ENCODE measurements at places on chromosomes 1 and 21.

DNA sequence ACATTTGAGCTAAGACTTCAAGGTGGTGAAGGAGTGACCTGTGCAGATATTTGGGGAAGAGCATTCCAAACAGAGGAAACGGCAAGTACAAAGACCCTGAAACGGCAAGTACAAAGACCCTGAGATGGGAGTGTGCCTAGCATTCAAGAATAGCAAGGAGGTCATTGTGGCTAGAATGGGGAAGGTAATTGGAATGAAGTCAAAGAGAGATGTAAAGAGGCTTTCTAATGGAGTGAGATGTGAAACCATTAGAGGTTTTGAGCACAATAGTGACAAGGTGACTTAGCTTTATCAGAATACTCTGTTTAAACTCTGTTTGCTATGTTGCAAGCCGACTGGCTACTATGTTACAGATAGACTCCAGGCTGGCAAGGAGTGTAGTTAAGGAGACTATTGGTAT lies 4.4 kb downstream of the CDC7 start:
- no peak for DNase-seq

DNA sequence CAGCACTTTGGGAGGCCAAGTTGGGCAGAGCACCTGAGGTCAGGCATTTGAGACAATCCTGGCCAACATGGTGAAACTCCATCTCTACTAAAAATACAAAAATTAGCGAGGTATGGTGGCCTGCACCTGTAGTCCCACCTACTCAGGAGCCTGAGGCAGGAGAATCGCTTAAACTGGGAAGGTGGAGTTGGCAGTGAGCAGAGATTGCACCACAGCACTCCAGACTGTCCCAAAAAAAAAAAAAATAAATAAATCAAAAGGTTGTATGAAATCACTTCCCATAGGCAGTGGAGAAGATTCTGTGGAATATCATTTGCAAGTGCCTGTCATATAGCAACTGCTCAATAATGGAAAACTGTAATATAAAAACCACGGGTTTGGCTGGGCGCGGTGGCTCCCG lies 65.1 kb upstream of the SERBP1 start:
- DNase-seq, result no peak

DNA sequence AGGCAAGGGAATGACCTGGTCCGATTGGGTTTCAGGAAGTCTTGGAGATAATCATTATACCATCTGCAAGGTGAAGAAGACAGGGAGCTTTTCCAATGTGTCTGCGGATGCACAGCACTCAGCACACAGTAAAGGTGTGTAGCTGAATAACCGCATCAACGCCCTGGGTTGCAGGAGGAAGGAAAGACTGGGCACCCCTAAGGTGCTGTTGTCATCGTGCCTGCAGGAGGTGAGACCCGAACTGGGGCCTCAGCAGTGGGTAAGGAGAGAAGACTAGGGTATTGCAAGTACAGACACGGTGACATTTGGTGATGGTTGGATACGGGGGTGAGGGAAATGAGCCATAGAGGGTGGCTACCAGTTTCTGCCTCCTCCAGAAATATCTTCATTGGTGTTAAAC lies 1.1 kb upstream of the TRIM62 start:
- no peak for DNase-seq

DNA sequence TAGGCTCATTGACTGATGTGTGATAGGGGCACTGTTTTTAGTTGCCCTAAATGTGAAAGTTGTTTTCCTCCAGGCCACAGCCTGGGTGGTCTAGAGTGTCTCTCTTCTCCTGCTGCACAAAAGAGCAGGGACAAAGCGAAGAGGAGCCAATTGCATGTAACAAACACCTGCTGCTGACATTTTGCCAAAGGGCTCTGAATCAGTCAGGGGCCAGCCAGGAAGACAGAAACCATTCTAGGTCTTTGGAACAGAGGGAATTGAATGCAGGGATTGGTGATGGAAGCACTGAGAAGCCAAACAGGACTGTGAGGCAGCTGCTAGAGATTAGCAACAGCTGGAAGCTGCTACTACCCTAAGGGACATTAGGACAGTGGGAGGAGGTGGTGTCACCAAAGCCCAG lies 185.3 kb upstream of the POU3F1 start:
- no peak for DNase-seq

DNA sequence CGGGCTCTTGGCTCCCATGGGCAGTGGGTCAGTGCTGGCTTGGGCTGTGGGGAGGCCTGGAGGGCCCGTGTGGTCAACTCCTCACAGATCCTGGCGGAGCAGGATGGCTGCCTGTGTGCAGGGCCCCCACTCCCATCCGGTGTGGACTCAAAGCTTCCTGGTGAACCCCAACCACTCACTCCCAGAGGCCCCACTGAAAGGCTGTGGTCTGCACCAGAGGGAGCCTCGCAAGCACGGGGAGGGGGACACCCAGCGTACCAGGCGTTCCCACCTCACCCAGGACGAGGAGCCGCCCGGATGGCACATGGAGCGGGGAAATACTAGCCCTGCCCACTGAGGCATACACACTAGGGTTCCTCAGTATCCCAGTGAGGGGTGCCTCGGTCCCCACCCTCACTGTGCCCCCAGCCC lies 75.4 kb upstream of the ACTRT2 start:
- DNase-seq, result no peak

- no peak for DNase-seq
Measured at GRCh38 chr21:26918323-26919079, 48.4 kb downstream of the ADAMTS5 start.

DNA sequence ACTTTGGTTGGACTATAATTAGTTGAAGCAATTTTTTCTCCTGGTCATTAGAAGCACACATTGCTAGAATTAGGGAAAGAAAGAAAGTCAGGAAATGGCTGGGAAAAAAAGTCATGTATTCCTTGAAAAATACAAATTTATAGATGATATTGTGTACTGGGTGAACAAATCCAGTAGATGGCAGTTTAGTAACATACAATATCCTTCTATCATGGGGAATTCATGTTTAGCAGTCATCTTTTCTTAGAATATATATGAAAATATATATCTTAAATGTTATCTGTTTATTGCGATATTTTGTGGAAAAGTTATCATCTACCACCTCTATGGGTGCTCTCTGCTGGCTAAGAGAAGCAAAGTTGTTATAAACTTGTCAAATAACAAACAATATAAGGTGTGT lies 13.1 kb upstream of the ZRANB2 start:
- DNase-seq, result peak; percentile 21

- no peak for DNase-seq
Measured at GRCh38 chr1:178241057-178241456, 147.2 kb downstream of the RASAL2 start.

- DNase-seq, result no peak
Measured at GRCh38 chr21:38956007-38956406, 150.3 kb downstream of the ETS2 start.

- no peak for DNase-seq
Measured at GRCh38 chr1:92352856-92353255, 54.0 kb downstream of the RPAP2 start.

GRCh38 chr1:58041621-58042020 lies 504.9 kb downstream of the OMA1 start:
- DNase-seq, result no peak

DNA sequence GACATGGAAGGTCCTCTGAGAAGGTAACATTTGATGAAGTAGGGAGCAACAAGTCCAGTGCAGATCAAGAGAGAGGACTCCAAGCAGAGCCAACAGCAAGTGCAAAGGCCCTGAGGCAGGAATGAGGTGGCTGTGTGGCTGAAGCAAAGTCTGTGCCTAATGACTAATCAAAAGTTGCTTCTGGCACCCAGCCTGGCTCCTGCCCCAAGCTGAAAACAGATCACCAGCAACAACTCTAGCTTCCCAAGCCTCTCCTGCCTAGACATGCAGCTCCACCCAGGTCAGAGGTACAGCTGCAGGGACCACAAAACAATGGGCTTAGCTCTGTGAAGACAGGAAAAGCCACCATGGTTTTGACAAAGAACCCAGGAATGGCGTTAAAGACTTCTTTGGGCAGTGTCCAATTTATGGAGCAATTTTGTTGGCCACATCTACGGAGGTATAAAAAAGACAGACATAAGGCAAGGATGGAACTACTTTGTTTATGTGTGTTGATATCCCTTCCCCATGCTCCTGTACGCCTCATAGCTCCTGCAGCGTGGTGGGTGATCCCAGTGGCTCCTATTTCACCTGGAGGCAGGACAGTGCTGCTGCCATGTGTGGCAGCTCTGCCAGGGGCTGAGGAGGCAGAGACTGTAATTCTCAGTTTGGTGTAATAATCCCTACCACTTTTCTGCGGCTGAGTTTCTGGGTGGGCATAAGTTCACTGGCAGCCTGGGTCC lies 26.4 kb upstream of the IGSF3 start:
- DNase-seq, result no peak

DNA sequence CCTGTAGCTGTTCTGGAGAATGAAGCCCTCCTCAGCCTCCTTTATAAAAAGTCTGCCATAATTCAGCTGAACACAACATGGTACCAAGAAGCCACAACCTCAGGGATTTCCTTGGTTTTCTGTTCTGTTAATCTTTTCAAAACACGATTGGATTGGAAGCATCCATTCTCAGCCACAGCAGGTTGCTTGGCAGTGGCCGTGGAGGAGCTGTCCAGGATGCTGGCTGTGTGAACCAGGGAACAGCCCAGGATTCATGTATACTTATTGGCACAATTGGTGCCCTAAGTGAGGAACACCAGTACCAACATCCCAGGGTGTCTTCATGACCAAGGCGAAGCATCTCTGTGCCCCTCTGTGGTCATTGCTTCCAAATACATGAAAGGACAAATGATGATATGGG lies 393.5 kb downstream of the CAMTA1 start:
- no peak for DNase-seq

DNA sequence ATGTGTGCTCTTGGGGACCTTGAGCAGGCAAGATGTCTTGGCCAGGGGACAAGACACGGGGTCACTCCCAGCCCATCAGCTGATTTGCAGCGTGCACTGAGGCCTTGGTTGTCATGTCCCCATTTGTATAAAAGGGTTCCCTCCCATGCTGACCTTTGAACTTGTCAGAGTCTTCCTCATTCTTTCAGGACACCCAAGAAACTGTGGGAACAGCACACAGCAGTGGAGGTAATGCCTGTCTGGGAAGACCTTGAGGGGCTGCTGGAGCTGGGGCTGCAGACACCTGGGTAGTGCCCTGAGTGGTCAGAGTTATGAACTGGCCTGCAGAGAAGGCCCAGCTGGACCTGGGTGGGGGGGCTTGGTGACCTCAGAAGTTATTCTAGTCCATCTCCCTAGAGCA lies 46.4 kb downstream of the FAAH start:
- DNase-seq, result no peak

GRCh38 chr21:44370027-44370735 lies 16.8 kb downstream of the TRPM2 start:
- no peak for DNase-seq

GRCh38 chr1:24928689-24929397 lies 1.2 kb downstream of the RUNX3 start:
- DNase-seq, result no peak

DNA sequence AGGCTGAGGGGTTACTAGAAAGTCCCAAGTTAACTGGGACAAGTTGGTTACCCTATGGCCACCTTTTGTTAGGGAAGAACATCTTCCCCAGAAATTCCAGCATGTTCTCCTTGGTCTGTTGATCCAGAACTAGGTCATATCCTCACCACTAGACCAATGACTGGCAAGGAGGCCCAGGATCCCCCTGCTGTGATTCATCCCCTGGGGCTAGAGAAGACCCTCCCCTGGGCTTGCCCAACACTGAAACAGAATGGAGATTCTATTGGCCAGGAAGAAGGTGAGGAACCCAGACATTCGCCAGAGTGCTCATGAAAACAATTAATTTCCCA lies 90.1 kb upstream of the SIM2 start:
- no peak for DNase-seq

- no peak for DNase-seq
Measured at GRCh38 chr1:193674292-193674944, 488.0 kb upstream of the B3GALT2 start.

GRCh38 chr1:75412616-75413015 lies 198.3 kb downstream of the SLC44A5 start:
- no peak for DNase-seq

- no peak for DNase-seq
Measured at GRCh38 chr1:71240656-71241055, 159.8 kb upstream of the ZRANB2 start.

- no peak for DNase-seq
Measured at GRCh38 chr1:101073836-101074235, 48.3 kb upstream of the DPH5 start.

GRCh38 chr1:101240041-101240430 lies 3.2 kb downstream of the S1PR1 start:
- no peak for DNase-seq

GRCh38 chr1:110495926-110496600 lies 22.9 kb downstream of the KCNA10 start:
- peak; percentile 67 for DNase-seq

GRCh38 chr1:199551967-199552565 lies 475.4 kb upstream of the NR5A2 start:
- peak; percentile 70 for DNase-seq

DNA sequence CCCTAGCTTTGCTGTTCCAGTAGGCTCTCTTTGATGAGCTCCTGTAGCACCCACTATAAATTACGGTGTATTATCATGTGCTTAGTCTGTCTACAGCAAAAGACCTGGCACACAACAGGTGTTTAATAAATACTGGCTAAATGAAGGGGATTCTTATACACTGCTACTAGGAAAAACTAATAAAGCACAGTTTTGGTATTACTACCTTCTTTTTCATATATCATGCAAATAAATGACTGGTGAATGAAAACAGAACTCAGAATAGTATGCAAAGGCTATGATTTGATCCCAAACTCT lies 26.4 kb downstream of the WDR26 start:
- no peak for DNase-seq

DNA sequence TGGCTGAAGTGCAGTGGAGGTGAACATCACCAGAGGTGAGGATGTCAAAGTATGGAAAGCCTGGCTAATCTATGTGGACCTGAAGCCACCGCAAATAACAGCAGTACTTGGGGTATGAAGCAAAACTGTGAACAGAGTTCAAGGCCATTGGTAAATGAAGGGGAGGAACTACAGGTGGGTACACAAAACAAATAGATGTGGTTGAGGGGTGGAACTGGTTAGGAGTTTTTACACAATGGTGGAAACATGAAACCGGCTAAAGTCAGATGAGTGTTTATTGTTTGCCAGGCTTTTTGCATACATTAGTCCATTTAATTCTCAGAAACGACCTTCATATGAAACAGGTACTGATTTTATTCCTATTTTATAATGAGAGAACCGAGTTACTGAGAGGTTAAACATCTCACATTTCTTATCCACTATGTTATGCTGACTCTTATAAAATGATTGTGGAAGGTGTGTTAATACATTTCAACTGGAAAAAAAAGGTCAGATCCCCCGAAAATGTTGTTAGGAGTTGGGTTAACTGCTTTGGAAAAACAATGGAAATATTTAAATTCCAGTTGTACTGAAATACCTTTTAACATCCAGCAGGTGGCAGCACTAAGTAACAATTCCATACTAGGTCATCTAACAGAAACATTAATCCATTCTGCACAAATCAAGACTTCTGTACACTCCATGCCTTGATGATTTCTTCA lies 44.3 kb upstream of the GTF2B start:
- DNase-seq, result peak; percentile 32

GRCh38 chr1:212287261-212287895 lies 2.2 kb downstream of the PPP2R5A start:
- DNase-seq, result no peak

GRCh38 chr1:235366286-235366685 lies 941 bp upstream of the TBCE start:
- no peak for DNase-seq

All from SK-N-DZ (cell line).